Left hindlimb (tissue), 1 donor: ENCODE measurements at places on chromosomes 11 and 22.

- DNase-seq: no peak
Observed at GRCh38 chr22:17827466-17827865, 53.2 kb upstream of the BID start.

- DNase-seq: peak; percentile 27
Observed at GRCh38 chr22:27752771-27753170, 48.8 kb downstream of the MN1 start.

DNA sequence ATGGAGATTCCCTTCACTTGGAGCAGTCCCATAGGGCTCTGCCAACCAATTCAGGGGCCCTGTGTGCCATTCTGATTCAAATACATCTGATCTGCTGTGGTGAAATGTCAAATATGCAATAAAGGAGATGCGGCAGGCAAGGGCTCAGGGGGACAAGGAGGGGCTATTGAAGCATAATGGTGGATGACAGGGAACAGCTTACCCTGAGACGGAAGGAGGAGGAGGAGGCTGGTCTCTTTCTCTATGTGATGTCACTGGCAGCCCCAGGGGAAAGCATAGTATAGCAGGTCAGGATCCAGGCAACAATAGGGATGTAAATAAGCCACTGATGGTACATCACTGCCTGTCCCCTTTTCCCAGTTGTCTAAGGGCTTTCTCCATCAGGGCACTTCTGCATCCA is 350.9 kb upstream of the SYN3 start:
- no peak for DNase-seq

- DNase-seq: peak; percentile 35
Observed at GRCh38 chr11:45922425-45923082, at the start of gene LARGE2. Gene LARGE2 (plus strand): TSS chr11:45922656. CDS start chr11:45922883, 227 bp downstream.

- no peak for DNase-seq
Observed at GRCh38 chr11:823441-824291, 4.1 kb upstream of the CRACR2B start.

GRCh38 chr11:86418106-86418505 is 43.4 kb downstream of the CCDC81 start:
- DNase-seq: no peak

DNA sequence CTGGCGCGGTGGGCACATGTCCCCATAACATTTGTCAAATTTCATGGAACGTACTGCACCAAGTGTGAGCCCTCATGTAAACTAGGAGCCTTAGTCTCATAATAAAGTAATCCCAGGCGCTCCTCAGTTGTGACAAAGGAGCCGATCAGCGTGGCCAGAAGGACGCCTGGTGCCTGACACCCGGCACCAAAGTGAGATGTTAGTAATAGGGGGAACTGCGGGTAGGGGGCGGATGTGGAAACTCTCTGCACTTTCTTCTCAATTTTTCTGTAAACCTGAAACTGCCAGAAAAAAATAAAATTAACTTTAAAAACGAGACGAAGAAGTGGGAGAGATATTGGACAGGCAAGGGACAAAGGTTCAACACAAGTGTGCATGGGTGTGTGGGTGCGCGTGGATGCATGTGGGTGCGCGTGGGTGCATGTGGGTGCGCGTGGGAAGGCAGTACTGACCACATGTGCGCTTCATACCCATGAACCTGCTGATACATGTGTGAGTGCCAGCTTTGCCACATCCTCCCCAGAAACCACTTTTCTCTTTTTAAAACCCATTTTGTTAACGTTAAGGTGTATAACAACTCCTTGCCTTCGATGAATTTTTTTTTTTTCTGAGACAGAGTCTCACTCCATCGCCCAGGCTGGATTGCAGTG is 55.4 kb upstream of the LINC01488 start:
- DNase-seq: no peak
